ENCODE measurements at places on chromosomes 5 and 9.

GRCh38 chr9:133676450-133676849 is 40.3 kb downstream of the DBH start:
- no peak for DNase-seq

DNA sequence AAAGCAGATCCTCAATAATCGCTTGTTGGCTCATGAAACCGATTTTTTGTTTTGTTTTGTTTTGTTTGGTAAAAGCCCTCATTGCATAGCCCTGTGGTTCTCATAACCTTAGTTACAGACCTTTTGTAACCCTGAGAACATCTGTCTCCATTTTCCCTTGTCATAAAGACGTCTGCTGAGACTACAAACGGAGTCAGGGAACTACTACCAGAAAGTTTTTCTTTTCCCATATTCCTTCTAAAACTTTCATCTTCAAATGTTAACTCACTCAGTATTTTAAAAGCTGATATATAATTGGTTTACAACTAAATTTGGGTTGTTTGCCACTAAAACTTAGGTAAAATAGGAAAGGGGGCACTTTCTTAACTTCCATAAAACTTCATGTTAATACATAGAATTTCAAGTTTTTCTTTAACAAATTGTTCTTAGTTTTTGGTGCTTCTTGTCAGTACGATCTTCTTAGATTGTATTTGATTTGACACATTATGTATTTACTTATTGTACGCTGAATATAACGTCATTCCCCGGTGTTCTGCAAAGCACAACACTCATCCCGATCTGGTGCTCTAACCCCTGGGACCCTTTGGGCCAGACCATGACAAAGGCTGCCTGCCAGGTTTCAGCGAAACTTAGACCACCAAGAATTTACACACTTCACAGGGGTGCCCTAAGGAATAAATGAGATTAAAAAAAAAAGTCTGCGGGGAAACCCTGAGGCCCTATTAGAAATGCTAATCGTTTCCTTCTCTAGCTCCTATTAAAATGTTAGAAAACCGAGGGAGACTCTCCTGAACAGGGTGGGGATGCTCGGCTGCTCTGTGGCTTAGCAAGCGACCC is 1.1 kb upstream of the ANP32B start:
- no peak for DNase-seq

DNA sequence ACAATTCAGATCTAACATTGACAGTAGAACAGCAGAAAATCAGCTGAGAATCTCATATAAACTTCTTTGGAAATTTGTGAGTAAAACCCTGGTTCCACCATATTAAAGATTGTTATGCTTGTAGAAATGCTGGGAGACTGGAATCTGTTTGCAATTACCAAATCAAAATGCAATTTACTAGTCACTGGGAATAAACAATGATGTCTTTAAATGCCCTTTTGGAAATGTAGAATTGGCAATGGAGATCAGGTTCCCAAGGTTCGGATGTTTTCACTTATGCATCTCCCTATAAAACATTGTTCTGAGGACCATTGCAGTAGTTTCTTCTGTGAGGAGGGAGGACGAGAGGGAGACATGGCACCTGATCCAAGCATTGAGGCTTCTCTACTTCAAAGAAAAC is 384.4 kb downstream of the TMEM167A start:
- DNase-seq, result no peak

DNA sequence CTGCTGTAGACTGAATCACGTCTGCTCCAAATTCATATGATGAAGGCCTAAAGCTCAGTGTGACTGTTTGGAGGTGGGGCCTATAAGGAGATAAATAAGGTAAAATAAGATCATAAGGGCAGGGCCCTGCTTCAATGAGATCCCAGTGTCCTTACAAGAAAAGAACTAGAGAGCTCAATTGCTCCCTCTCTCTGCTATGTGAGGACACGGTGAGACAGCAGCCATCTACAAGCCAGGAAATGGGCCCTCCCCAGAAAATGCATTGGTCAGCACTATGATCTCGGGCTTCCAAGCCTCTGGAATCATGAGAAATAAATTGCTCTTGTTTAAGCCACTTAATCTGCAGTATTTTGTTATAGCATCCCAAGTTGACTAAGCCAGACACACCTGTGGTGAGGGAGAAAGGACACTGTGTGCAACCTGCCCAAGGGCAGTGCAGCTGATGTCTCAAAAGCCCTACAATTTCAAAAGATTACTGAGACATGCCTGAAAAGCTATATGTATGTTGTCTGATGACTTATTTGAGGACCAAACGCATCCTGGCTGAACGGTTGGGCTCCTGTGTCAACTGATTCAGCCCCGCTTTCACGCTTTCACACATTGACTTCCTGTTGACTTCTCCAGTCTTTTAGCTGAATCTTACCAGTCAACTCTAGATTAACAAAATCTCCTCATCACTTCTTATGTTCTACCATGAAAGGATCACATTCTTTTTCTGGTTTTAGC is 13.2 kb downstream of the GZMK start:
- no peak for DNase-seq

- DNase-seq, result no peak
Observed at GRCh38 chr5:112974901-112975300, 1.7 kb upstream of the DCP2 start.

DNA sequence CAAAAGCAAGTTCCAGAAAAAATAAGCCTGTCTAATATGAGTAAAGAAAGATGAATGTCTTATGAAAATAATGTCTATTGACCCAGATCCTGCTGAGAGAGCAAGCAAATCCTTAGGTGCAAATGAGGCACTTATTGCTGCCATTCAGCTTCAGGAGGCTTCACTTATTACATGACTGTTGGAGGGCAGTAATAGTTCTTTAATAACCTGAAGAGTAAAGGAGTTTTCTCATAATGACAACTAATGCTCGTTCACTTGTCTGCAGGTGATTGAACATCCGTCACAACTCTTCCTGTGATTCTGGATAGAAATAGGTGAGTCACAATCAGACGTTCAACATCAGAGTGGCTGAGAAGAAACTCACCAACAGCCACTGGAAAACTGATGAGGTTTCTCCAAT is 58.3 kb downstream of the SPOCK1 start:
- DNase-seq, result no peak

DNA sequence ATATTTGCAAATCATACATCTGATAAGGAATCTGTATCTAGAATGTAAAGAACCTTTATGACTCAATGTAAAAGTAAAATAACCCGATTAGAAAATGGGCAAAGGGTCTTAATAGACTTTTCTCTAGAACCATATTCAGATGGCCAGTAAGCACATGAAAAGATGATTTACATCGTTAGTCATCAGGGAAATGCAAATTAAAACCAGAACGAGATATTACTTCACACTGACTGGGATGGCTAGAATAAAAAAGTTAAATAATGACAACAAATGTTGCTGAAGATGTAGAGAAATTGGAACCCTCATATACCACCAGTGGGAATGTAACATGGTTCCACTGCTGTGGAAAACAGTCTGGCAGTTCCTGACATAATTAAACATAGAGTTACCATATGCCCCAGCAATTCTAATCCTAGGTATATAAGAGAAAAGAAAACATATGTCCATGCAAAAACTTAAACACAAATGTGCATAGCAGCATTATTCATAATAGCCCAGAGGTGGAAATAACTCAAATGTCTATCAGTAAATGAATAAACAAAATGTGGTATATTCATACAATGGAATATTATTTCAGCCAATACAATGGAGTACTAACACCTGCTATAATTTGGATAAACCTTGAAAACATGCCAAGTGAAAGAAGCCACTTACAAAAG is 100.4 kb upstream of the MAMDC2 start:
- DNase-seq, result no peak

DNA sequence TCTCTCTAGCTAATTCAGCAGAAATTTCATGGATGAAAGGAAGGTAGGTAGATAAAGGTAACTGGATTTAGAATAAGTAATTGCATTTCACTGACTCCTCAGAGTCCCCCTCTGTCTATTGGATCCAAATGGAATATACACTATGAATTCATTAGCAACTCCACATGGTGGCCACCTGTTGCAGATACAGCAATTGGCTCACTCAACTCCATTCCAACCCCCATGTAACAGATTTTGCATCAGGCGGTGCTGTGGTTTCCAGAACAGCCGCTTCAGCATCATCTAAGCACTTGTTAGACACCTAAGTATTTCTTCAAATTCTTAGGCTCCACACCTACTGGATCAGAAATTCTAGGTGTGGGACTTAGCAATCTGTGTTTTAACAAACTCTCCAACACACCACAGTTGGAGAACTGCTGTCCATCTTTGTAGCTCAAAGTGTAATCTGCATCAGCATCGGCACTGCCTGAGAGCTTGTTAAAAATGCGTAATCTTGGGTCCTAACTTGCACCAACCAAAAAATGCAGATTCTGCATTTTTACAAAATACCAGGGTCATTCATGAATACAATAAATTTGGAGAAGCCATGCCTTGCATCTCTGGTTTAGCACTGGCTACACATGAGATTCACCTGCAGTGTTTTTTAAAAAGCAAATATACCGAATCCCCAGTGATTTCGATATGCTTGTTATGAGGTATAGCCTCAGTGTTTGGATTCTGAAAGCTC is 413.8 kb upstream of the CD180 start:
- no peak for DNase-seq

DNA sequence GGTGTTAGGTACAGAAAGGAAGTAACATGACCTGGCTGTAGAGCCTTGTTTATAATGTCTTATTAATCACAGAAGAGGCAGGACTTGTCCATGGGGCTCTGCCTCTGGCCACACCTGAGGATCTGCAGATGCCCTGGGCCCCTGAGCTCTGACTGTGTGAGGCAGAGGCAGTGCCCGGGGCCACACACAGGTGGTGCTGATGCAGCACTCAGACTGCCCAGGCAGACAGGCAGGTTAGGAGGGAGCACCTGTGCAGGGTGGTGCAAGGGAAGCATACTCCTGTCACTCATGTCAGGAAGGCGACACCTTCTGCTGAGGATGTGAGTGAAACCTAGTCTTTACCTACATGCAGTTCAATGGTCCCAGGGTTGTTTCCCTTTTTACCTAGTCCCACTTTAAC is 88.7 kb downstream of the CFAP90 start:
- DNase-seq, result no peak

DNA sequence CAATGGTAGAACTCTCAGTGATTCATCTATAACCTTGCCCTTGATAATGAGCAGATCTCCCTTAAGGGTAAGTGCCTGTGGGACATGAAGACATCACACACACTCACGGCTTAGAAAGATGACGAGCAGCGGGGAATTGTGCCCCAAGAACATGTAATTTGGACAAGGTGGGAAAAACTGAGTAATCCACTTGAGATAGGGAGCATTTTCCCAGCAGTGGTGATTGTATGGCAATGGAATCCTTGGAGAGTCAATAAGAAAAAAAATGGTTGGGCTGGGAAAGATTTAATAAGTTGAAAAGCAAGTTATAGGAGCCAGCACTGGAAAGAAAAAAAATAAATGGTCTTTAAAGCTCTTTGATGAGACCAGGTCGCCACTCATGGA is 193.1 kb downstream of the GLIS3 start:
- no peak for DNase-seq

DNA sequence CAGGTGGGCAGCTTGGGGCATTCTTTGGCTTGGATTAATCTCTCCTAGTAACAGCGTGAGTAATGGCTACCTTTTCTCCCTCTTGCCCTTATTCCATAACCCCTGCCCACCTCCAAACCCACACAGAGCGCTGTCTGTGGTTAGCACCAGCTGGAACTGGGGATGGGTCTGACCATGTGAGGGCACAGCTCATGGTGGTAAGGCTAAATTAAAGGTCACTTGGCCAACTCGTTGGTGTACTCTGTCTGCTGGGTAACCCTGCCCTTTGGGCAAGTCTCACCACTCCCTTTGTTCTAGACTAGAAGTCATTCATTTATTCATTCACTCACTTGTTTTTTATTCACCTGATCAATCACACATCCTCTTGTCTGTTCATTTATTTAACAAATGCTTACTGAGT is 27.8 kb downstream of the PPARGC1B start:
- no peak for DNase-seq

GRCh38 chr9:14136646-14137370 is 177.1 kb downstream of the NFIB start:
- DNase-seq, result no peak

DNA sequence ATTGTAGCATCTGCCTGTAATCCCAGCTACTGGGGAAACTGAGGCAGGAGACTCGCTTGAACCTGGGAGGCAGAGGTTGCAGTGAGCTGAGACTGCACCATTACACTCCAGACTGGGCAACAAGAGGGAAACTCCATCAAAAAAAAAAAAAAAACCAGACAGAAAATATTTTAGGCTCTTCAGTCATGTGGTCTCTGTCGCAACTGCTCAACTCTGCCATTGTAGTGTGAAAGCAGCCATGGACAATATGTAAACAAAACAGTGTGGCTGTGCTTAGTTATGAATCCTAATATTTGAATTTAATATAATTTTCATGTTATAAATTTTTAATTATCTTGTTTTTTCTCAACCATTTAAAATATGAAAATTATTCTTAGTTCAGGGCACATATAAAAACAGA is 38.4 kb downstream of the ZFAND5 start:
- DNase-seq, result no peak

DNA sequence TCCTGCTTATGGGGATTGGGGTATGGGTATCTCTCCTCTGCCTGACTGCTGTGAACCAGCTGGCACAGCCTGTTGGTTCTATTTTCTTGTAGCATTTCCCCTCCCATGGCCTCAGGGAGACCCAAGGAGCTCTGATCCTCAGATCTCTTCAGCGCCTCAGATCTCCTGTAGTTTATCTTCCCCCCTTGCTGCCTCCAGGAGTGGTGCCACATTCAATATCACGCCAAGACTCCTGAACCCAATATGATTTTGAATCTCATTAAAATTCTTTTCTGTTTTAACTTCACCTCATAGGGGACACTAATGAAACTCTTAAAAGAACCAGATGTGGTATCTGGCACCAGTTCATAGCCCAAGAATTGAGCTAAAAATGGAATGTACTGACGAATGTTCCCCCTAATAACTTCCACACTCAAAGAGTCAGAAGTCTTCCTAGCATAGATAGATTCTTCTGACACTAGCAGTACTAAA is 59.6 kb upstream of the LIFR start:
- DNase-seq, result no peak

GRCh38 chr5:154947778-154948177 is 6.9 kb downstream of the MRPL22 start:
- no peak for DNase-seq

DNA sequence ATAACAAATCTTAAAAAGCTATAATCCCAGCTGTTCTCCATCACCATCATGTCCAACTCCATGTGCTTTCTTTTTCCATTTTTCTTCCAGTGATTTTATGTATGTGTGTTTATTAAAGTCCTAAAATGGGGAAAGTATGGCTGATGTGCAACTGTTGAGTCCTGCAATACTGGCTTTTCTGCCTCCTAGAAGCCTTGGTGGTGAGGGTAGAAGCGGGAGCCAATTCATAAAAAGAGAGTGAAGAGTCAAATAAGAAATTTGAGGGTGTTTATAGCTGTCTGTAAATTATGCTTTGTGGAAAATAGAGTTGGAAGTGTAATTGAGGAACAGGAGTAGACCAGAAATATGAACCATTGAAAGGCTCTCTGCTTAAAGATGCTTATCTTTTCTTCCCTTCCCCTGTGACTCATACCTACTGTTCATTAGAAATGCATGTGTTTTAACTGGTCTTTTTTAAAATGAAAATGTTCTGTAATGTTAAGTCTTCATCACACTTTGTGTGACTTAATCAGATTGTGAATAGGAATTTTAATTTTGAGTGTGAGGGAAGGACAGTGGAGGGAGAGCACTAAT is 80.1 kb downstream of the ZCCHC7 start:
- no peak for DNase-seq
